ENCODE measurements at places on chromosomes 5 and 9.

GRCh38 chr5:6190838-6191237, 187.5 kb downstream of the MED10 start:
- no peak for DNase-seq

DNA sequence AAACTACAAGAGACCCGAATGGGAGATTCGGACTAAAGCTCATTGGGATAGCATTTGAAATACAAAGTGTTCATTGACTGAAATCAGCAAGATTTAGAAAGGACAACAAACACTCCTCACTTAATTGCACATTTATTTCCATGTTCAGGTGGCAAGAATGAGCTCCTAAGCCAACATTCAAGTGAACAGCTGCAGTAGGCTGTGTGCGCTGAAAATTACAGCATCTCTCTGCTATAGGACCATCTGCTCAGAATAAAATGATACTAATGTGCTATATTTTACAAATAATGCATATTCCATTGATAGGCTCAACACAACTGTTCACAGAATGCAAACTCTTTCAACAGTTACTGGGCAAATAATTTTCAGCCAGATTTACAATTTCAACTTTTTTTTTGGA, 61.8 kb downstream of the ELAVL2 start:
- DNase-seq: no peak

DNA sequence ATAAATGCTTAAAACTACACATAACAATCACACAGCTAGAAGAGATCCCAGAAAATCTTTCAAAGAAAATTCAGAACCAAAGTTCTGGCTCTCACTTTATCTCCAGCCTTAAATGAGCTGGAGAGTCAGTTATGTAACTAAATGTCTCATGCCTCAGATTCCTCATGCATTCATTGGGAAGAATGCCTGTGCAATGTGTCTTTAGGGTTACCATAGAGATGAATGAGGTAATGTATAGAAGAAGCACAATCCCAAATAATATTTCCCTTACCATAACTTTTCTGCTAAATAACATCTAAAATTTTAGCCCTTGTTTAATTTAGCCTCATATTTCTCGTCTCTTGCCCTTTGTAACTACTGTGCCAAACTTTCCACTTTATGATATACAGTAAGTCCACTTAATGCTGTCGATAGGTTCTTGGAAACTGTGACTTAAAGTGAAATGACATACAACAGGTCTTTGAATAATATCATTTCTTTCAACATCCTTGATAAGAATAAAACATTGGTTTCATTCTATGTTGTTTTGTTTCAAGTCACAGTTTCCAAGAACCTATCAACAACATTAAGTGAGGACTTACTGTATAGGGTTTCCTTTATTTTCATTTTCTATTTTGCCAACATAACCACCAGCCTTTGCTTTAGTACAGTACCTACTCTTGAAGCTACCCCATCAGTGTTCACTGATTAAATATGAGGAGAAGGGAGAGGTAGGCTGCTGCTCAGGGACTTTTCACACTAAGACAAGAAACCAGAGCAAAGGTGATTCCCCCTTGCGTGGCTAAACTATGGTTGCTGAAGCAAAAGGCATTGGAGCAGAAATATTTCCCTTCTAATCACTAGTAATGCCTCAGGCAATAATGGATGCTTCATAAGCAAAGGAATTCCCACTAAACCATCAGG, 295.7 kb upstream of the PTGER4 start:
- peak; percentile 84 for DNase-seq

- no peak for DNase-seq
Measured at GRCh38 chr9:123820139-123820538, 109.8 kb downstream of the DENND1A start.

GRCh38 chr9:125360601-125361000, 99.0 kb downstream of the GAPVD1 start:
- no peak for DNase-seq

All from T-helper 1 cell (primary cell).